Stimulated activated CD8-positive, alpha-beta memory T cell treated with anti-CD3 and anti-CD28 coated beads, Interleukin-4, amount 100 ng/mL, for 24 hours (primary cell): ENCODE measurements at places on chromosomes 13 and 19.

- no peak for DNase-seq
Observed at GRCh38 chr13:41284512-41285288, 21.3 kb upstream of the MTRF1 start.

- DNase-seq = no peak
Observed at GRCh38 chr19:1587872-1588271, 4.8 kb downstream of the MBD3 start.

- no peak for DNase-seq
Observed at GRCh38 chr13:26951581-26952177, 191.1 kb upstream of the GPR12 start.

- no peak for DNase-seq
Observed at GRCh38 chr13:29903996-29904395, 53.6 kb upstream of the UBL3 start.

DNA sequence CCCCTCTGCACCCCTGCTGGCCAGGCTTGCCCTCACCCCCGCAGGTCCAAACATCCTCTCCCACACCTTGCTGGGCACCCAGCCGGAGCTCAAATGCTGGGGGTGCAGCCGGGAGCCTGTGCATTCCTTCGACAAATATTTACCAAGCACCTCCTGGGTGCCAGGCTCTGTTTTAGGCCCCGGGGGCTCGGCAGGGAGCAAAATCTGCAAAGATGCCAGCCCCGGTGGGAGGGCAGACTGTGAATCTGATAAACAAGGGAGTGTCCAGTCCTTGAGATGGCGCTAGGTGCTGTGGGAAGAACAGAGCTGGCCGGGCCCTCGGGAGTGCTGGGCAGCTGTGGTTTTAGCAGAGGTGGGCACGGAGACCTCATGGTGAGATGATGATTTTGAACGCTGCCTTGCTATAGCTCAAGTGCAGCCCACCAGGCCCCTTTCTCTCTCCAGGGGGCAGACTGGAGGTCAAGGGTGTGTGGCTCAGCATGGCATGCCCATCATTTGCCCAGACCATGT lies 10.6 kb downstream of the NFIX start:
- no peak for DNase-seq

DNA sequence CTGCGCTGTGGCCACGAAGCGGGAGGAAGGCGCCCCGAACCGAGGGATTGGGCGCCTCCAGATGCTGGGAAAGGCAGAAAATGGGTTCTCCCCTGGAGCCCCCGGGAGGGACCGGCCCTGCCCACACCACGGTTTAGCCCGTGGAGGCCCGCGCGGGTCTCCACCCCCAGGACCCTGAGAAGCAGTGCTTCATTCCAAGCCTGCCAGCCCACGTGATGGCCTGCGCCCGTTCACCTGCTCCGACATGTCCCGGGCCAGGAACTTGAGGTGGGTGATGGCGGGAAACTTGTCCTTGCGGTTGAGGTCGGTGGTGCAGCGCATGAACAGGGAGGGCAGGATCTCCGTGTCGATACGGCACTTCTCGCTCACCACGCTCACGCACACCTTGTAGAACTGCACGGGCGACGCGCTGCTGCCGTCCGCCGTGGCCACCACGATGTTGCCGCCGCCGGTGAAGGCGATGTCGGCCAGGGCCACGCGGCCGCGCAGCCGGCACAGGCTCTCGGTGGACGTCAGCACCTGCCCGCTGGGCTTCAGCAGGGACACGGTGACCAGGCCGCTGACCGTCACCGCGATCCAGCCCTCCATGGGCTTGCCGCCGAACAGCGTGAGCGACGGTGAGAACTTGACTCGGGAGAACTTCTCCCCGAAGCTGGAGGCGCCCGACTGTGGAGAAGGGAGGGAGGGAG lies 7.3 kb downstream of the MED16 start:
- no peak for DNase-seq

DNA sequence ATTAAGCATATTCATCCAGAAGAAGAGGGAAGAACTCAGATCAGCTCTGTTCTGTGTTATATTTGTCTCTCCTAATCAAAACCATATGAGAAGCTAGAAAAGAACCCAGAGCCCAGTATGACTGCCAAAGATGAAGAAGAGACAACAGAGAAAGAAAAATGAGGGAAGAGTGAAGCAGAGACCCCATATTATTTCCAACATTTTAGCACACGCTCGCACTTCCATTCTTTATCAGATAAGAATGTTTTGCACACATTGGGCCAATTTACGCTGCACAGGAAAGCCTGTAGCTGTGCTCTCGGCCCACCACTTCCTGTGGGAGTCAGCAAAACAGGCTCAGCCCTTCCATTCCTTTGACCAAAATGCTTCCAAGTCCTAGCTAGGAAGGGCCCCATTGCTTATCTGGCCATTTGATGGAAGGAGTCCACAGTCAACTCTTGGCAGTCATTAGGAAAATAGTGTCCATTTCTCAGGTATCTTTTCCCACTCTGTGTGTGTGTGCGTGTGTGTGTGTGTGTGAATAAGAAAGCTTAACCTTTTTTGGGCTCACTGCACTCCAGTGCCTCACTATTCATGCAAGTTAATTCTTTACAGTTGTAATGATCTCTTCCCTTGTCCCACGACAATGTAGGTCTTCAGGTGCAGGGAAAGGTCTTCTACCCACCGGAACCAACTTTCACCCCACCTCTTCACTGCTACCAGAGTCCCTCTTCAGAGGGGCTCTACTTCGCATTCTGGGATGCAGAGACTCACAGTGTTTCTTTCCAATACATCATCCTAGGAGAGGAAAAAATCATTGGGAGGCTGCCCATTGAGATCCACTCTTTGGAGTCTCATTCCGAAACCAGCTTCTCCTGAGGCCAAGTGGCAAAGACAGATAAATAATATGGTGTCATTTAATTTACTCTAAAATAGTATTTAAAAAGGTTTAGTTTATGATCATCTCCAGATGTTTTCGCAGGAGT lies 237.5 kb downstream of the COG6 start:
- no peak for DNase-seq

DNA sequence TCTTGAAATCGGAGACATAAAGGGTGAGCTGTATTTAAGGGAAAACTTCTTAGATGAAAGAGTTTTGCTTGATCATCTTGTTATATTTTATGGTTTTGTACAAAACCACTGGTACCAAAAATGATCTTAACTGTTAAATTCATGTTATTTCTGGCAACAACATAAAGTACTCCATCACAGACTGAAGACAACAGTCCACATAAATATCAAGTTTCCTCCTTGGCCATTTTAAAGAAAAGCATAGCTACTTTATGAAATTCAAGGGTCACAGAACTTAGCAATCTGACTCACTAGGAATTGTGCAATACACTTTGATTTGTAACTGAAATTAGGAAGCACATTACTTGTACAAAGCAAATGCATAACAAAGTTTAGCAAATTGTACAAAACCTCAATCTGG lies 66.3 kb downstream of the TBC1D4 start:
- DNase-seq = no peak

GRCh38 chr13:105972811-105973590 lies 562.5 kb downstream of the EFNB2 start:
- no peak for DNase-seq

GRCh38 chr13:105184201-105184600 lies 1351.3 kb downstream of the EFNB2 start:
- no peak for DNase-seq

DNA sequence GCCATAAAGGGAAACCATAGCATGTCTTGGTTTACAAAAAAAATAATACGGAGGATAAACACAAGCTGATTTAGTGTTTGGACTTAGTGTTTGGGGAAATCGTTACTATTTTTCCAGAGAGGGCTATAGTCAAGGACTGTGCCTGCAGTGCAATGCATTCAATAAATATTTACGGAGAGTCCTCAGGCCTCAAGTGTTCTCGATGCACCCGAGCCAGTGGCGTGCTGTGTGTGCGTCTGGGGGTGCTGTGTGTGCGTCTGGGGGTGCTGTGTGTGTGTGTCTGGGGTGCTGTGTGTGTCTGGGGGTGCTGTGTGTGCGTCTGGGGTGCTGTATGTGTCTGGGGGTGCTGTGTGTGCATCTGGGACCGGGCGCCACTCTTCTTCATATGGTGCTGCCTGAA lies 71.7 kb upstream of the GTF3A start:
- no peak for DNase-seq

DNA sequence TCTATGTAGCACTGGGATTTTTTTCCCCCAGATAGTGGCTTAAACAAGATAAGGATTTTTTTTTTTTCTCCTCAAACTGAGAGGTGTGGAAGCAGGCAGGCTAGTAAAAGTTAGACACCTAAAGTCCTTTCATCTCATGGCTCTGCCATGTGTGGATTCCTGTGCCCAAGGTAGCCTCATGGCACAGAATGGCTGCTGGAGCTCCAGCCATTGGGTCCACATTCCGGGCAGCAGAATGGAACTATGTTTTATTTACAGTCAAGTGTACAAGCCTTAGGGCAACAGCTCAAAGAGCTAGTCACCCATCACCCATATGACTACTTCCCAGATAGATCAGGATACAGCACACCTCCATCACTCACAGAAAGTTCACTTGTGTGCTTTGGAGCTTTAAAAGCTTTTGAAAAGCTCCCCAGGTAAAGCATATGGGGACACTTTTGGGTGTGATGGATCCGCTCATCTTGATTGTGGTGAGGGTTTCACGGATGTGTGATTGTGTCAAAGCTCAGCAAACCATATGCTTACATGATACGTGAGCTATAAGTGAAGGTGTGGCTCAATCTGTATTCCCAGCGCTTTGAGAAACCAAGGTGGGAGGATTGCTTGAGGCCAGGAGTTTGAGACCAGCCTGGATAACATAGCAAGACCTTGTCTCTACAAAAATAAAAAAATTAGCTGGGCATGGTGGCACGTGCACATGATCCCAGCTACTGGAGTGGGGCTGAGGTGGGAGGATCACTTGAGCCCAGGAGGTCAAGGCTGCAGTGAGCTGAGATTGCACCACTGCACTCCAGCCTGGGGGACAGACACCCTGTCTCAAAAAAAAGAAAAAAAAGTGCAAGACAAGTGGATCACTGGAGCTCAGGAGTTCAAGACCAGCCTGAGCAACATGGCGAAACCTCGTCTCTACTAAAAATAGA lies 18.1 kb downstream of the PGLS start:
- no peak for DNase-seq

GRCh38 chr13:79917628-79918027 lies 423.3 kb downstream of the SPRY2 start:
- DNase-seq = no peak

DNA sequence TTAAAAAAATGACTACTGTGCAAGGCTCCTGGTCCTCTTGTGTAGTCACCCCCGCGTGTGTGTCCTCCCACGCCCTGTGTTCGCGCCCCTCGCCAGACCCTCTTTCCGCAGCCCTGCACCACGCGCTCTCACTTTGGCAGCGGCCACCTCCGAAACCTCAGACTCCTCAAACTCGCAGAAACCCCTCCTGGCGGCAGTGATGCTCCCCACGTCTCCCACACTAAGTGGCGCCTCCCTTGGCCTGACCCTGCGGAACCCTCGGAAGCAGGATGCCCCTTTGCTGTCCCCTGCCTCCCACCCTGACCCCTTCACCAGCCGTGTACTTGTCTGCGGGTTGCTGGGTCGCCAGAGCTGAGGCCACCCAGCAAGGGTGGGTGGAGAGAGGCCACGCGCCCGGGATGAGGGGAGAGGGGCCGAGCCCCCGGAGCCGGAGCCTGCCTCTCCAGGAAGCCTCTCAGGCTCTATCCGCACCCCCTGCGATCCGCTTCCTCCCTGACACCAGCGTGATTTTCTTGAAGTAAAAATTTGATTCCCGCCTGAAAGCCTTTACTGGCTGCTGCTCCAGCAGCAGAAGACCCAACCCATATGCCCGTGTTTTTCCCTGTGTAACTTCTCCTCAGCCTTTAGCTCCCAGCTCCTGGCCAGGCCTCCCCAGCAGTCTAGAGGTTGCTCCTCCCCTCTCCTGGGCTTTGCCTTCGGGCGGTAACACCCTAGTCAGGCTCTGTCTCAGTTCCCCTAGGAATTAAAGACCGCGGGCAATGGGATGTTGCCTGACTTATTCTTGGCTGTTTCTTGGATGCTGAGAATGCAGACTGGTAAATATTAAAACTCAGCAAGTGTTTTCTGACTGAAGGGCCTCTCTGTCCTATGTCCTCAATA lies 55.2 kb downstream of the MIPEP start:
- no peak for DNase-seq

DNA sequence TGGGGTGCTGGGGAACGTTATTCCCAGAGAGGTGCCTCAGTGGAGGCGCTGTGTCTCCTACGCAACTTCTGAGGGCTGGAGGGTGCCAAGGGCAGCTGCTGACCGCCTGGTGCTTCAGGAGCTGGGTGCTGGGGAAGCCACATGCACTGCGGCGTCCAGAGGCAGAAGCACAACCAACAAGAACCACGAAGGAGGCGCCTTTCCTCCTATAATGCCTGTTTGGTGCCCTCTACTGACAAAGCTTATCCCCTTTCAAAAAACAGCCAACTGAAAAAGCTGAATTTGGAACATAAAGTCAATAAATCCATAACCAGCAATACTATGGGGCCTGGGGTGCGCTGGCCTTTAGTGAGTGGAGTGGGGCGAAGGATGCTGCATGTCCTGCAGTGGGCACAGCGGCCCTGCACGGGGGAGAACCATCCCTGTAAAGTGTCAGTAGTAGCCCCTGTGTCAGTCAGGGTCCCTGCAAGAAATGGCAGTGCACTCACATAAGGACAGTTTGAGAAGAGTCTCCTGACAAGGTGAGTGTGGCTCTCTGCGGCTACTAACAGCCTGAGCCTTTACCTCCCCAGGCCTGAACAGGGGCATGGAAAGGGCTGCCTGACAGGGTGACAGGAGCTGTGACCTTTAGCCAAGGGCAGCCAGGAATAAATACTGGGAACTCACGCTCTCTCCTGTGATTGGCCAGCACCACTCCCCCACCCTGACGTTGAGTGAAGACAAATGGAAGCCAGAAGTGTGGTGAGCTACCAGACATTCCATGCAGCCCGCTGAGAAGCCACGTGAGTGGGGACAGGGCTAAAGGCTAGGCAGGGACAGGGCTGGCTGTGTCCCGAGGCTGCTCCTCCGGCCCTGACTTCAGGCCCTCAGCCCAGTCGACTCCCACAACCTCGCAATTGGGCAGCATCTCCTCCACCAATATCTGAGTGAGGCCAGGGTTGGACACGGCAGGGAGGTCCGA lies 4.5 kb upstream of the B3GNT8 start:
- DNase-seq = no peak

DNA sequence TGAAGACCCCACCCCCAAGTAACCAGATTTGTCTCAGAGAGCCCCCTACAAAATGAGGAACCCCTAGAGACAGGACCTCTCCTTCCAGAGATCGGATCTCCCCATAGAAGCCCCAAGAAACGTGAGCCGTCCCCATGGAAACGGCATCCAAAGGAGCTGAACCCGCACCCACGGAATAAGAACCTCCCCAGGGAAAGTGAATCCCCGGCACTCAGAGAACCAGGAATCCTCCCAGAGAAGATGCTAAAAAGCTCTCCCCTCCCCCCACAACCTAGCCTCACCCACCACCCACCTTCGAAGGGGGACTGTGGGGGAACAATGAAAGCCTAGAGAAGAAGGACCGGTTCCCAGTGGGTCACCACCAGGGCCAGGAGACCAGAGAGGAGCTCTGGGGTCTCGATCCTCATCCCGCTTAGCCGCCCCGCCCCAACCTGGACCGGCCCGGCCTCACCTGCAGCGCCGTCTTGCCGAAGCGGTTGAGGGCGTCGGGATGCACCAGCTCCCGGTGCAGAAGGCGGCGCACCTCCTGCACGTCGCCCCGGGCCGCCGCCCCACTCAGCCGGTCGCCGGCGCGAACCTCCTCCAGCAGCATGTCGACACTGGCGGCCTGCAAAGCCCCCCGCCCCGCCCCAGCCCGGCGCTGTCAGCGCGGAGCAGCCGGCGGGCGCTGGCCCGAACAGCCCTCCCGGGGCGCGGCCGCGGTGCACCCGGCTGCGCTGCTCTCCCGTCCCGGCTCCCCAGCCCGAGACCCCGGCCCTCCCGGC lies 535 bp downstream of the CDKN2D start:
- DNase-seq = peak; percentile 27

GRCh38 chr19:5397804-5398692 lies 57.2 kb upstream of the ZNRF4 start:
- no peak for DNase-seq

- DNase-seq = no peak
Observed at GRCh38 chr19:14097532-14098151, 7.1 kb upstream of the SAMD1 start.
